ENCODE measurements at places on chromosomes 4 and X.
A peak's percentile ranks its signal among the peaks of the same experiment; 100 is the strongest.

DNA sequence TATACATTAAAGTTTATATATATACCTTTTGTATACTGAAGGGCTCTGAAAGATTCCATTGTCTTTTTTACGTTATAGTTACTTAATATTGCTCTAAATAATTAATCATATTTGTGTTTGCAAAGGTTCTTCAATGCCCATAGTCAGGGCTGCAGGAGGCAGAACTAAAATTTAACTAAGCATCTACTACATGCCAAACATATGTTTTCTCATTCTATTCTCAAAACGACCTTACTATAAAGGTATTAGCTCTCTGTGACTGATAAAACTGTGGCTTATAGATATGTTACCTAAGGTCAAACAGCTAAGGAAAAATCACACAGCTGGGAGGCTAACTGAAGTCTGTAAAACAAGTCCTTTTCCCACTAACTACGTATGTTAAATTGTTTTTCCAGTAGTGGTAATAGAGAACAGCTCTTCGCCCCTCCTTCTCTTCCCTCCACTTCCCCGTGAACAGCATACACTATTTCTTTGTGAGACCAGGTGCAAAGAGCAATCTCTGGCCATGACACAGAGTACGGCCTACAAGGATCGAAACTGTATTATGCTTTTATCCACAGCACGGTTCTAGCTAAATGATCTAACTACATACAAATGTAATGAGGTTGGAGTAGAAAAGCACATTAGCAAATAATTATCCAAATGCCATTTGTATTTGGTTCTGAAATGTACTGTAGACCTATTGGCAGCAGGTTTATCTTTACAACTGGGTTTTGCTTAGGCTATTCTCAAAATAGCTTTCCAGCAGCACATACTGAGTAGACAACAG, 1.7 kb downstream of the CNOT6L start:
- no peak for DNase-seq

DNA sequence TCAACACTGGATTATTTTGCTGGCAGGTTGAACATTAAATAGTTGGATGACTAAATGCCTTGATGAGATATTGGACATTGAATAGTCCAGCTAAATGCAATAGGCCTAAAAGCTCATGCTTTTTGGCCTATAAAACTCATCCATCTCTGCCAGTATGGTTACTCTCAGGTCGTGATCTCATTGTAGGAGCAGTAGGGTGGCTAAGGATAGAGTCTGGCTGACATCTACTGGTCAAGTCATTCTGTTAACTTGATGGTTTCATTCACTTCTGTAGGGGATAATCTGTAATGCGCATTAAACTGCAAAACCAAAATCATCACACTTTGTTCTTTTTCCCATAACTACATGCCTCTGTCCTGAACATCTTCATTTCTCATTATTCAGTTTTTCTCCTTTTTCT, 227.0 kb downstream of the DKK2 start:
- DNase-seq, result peak; percentile 1

DNA sequence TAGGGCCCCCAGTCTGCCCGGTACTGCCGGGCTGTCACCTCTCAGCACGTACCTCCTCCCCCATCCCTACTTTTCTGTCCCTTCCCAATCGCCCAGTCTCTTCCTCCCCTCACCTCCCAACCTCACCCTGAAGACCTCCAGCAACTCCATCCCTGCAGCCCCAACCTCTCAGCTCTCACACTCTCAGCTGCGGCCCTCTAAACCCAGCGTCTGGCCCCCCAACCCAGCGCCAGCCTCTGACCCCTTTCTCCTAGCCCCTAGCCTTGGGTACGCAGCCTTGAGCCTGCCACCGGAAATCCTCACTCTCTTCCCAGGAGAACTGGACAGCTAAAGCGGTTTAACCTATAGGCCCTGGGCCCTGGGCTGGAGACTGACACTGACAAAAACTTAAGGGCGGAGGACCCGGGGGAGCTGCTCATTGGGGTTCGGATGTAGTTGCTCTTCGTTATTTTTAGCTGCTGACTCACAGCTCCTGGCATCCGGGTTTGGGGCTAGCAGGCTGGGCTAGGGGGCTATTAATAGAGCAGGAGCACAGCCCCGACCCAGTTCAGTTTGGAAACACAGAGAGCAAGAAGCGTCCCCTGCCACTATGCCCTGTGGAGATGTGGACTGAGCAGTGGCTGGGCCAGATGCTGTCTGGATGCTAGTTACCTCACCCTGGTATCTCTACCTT, 9.6 kb upstream of the DLG3 start:
- no peak for DNase-seq

DNA sequence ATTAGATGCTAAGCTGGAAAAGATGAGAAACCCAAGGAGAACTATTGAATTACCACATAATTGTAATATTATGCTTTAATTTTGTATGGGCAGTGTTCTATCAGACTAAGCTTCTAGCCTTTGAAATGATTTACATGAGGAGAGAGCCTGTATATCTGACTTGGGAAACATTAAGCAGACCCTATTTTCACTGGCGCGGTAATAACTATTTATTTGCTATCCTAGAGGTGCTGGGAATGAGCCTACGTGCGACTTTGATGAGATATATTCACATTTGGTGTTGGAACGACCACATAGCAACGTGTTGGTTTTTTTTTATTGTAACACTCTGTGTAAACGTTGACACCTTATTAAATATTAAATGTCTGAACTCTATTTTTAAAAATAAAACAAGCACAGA, 80.5 kb downstream of the CLCN4 start:
- no peak for DNase-seq

DNA sequence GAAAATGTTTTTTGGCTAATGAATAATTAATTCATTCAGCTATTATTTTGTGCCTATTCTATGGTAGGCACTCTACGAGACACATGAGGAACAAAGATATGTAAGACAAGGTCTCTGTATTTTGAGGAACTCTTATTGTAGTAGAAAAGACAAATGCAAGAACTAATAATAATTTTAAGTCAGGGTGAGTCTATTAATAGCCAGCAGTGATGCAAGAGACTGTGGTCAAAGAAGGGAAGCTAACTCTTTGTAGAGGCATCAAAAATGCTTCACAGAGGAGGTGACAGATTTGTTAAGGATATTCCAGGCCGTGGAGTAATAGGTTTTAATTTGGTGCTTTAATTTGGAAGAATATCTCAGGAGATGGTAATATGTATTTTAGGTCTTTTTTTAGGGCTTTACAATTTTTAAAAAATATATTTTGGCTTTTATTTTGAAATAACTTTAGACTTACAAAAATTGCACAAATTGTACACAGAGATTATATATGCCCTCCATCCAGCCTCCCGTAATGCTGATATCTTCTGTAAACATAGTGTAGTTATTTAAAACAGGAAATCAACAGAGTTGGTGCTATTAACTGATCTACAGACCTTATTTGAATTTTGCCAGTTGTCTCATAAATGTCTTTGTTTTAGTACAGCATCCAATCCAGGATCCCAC, 48.1 kb downstream of the DCLK2 start:
- no peak for DNase-seq

DNA sequence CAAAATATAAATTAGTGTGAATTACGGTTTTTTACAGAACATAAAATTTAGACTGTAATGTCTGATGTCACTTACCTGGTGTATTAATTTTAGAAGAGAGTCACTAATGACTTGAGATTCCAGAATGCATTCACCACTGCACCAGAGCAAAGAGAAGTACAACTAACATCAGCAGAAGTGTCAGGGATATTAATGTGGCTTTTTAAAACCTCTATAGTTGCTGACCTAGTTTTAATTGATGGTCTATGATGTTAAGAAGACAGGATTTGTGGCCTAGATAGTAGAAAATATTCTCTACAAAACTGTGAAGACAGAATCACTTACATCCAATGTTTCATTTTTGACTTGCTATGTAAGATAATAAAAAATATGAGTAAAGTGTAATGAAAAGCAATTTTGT, 1181.6 kb downstream of the RAPGEF2 start:
- DNase-seq, result no peak

DNA sequence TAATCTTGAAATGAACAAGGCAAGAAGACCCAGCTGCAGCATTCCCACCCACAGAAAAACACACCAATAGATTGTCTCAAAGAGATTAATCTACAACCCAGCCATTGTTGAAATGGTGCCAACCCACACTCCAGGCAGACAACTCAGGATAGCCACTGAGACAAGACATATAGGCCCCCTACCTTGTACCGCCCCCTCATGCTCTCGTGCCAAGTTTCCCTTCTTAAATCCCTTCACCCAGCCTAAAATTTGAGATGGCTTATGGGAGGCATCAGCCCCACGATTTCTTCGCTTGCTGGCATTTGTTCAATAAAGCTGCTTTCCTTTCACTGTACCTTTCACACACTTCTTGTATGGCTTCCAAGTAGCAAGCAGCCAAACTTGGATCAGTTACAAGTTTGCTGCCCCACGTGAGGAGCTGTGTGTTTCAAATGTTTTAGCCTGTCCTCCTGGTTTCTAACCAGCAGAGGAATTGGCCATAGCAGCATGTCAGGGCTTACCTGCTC, 1754.1 kb downstream of the C4orf33 start:
- no peak for DNase-seq

DNA sequence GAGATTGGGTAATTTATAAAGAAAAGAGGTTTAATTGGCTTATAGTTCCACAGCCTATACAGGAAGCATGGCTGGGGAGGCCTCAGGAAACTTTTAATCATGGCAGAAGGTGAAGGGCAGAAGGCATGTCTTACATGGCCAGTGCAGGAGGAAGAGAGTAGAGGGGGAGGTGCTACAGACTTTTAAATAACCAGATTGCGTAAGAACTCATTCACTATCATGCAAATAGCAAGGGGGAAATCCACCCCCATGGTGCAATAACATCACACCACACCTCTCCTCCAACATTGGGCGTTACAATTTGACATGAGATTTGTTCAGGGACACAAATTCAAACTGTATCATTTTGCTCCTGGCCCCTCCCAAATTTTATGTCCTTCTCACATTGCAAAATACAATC, 353.8 kb upstream of the PABPC5 start:
- no peak for DNase-seq

DNA sequence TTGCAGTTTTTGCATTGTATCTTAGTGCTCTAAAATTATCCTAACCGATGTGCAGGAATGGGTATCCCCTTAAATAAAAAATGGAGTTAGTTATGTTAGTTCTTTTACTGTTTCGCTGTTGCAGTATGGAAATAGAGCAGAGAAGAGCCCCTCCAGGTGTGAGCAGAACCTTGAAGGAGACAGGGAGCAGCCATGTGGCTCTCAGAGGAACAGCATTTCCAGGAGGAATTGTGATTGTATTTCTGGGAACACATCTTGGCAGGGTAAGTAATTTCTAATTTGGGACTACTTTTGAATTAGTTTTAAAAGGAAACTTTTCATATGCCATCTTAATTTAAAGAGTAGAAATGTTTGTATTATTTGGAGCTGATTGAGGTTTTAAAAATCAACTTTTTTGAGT, 5.3 kb upstream of the CCDC158 start:
- no peak for DNase-seq

- no peak for DNase-seq
Measured at GRCh38 chr4:158826057-158826456, 57.2 kb downstream of the FNIP2 start.

DNA sequence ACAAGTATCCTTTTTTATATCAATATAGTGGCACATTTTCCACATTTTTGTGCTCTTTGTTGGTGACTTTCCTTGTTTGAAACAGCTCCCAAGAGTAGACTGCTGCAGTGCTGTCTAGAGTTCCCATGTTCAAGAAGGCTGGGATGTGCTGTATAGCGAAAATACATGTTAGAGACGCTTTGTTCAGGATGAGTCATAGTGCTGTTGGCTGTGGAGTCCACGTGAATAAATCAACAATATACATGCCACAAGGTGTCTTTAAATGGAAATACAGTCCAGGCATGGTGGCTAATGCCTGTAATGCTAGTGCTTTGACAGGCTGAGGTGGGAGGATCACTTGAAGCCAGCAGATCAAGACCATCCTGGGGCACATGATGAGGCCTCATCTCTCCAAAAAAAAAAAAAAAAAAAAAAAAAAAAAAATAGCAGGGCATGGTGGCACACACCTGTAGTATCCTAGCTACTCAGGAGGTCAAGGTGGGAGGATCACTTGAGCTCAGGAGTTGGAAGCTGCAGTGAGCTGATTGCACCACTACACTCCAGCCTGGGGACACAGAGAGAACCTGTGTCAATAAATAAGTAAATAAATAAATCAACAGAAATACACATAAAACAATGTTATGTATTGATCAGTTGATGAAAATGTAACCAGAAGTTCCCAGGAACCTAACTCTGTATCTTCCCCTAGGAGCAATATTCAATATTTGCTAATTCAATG, 256.8 kb upstream of the STS start:
- no peak for DNase-seq

GRCh38 chr4:6270636-6271121, 1.0 kb downstream of the WFS1 start:
- no peak for DNase-seq

GRCh38 chr4:146340798-146341197, 126.5 kb downstream of the REELD1 start:
- no peak for DNase-seq

DNA sequence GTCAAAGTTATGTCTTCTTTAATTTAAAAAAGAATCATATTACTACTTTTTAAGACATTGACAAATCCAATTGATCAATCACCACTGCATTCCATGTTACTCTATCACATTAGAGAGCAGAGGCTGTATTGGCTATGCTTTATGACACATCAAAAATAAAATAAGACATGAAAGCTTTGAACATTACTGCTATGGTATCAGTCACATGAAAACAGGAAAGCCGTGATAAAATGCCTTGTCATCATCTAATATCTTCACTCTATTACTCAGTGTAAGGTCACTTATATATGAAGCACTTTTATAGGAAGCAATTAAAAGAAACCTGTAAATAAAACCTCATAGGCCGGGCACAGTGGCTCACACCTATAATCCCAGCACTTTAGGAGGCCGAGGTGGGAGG, 27.7 kb upstream of the CEP135 start:
- DNase-seq, result no peak

GRCh38 chr4:69754926-69755580, 5.4 kb downstream of the SULT1B1 start:
- no peak for DNase-seq

DNA sequence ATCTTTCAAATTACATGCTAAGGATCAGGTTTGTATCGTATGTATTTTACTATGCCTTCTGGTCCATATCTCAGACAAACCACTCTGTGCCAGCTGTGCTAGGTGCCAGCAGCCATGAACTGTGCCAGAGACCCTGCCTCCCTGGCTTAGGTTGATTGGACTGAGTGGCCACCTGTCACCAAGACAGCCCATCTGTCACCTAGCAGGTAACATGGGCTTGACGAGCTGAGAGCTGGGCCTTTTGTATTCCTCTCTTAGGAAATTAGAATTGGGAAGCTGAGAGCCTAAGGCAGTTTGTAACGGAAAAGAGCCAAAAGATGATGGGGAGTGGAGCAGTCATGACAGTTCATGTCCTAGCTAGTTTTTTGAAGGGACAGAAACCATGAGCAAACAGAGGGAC, 42.5 kb downstream of the TMEM164 start:
- no peak for DNase-seq

DNA sequence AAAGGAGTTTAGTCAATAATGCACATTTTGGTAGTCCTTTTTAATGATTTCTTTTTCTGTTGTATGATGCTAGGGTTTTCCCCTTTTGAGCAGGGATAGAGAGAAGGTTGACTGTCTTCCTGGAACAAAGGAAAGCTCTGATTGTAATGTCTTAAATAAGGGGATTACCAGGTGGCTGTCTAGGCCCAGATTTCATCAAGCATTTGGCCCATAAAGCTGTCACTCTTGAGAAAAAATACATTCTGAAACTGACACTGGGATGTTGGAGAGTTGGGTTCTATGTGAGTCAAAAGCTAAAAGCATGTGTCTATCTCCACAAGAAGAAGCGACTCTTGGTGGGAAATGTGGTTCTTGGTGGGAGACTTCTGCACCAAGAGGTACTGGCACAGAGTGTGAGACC, 26.4 kb downstream of the KIAA1210 start:
- no peak for DNase-seq
